ENCODE measurements at places on chromosomes 1 and 21.

DNA sequence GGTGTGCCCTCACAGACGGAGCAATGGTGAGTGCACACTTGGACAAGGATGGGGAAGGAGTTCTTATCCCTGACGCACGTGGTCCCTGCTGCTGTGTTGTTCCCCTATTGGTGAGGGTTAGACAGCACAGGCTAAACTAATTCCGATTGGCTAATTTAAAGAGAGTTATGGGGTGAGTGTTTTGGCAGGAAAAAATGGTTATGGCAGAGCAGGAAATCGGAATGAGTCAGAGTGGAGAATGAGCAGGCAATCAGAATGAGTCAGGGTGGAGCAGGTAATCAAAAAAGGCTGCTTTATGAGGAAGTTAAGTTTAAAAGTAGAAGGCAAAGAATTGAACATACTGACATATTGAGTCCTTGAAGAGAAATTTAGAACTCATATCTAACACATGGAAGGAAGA is 100.5 kb downstream of the NGF start:
- no peak for DNase-seq

- no peak for DNase-seq
These were observed 221.9 kb downstream of the CTH start for GRCh38 chr1:70633004-70633403.

GRCh38 chr21:42098957-42099505 is 27.9 kb downstream of the UMODL1 start:
- DNase-seq: no peak

DNA sequence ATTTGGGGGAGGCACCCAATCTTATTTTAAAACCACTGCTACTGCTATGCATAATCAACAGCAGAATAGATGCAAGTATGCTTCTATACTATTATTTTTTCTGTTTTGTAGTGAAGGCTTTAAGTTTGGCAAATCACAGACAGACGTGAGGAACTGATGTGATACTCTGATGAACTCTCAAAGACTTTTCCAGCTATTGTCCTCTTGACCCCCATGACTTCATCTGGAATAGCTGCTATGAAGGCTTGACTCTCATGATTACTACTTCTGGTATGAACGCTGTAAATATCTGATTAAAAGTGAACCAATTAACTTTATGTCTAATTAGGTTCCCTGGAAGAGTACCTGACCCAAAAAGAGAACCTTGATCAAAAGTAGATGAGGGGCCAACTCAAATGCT is 49.1 kb downstream of the EYA3 start:
- DNase-seq: no peak

- no peak for DNase-seq
These were observed 16.0 kb downstream of the QSOX1 start for GRCh38 chr1:180170546-180171151.

DNA sequence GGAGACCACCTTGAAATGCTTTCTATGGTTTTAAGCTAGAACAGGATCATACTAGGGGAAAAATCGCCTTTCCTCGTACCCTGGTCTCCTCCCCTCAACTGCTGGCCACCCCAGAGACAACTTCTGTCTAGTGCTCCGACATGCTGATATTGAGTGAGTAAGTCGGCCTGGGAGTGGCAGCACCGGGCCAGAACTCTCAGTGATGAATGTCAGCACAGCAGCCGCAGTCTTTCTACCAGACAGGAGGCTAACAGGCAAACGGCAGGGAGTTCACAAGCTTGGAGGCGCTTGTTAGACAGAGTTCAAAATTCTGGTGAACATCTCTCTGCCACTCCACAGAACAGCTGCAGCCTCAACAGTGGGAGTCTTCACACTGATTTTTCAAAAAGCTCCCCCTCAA is 716.9 kb downstream of the ADGRL2 start:
- no peak for DNase-seq

DNA sequence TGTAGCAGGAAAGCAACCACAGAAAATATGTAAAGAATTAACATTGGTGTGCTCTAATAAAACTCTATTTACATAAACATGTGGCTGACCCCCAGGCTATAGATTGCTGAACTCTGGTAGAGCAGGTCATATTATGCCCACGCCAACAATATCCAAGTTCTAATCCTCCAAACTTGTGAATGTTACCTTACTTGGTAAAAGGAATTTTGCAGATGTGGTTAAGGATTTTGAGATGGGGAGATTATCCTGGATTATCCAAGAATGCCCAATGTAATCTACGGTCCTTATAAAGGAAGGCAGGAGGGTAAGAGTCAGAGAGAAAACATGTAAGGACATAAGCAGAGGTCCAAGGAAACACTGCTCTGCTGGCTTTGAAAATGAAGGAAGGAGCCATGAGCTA is 201.0 kb downstream of the USH2A start:
- DNase-seq: no peak

- peak; percentile 71 for DNase-seq
These were observed 2.1 kb upstream of the PEX10 start for GRCh38 chr1:2414297-2414958.
